ENCODE measurements at places on chromosomes 5 and 9.

GRCh38 chr5:124570285-124571035 lies 176.0 kb downstream of the ZNF608 start:
- no peak for DNase-seq

DNA sequence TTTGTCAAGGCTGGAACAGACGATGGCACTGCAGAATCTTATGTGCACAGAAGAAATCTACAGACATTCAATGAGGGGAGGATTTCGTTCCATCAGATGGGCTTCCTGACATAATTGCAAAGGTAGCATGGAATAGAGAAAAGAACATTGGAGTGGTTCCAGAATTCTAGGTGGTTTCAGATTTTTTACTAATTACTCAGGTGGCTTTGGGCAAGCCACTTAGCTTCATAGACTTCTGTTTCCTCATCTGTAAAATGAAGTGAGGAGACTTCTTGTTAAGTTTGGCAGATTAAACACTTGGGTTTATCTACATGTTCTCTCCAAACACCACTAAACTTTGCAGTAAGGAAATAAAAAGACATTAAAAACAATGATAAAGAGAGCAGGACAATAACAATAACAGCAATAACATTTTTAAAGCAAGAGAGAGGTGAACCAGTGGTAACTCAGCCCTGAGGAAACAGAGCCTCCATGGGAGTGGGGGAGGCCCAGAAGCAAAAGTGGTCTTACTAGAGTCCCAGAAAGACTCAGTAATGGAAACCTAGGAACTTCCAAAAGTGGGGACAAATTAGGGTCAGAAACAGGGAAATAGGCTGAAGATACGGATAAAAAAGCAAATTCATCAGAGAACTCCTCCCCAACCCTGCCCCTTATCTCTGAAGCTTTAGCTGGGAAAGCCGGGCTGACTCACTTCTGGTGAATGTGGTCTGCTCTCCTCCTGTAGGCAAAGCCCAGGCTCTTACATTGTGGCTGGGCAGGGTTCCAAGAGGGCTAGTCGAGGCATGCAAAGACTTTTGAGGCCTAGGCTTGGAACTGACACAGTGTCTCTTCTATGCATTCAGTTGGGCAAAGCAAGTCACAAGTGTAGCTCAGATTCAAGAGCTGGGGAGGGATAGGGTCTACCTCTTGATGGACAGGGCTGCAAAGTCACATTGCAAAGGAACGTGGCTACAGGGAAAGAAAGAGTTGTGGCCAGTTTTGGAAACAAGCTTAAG lies 11.8 kb upstream of the ACTBL2 start:
- DNase-seq = peak; percentile 95

- peak; percentile 83 for DNase-seq
Measured at GRCh38 chr9:87201351-87201751, 254.0 kb upstream of the GAS1 start.

- DNase-seq = no peak
Measured at GRCh38 chr9:36877239-36877638, 156.8 kb downstream of the PAX5 start.

DNA sequence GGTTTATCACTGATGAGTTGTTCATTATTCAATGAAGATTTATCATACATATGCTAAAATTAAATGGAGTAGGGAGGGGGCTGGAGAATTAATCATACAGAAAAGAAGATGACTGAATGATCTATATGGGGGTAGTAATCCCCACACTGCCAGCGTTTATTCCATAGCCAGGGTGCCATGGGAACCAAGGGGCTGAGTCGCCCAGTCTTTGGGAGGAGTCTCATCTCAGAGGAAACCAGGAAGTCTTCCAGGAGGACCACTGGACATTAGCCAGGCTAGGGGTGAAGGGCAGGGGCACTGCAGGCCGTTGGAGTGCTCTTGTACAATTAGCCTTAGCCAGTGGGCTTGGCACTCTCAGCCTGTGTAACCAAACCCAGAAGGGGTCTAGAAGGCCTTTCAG lies 226.5 kb downstream of the ARL15 start:
- DNase-seq = peak; percentile 22

DNA sequence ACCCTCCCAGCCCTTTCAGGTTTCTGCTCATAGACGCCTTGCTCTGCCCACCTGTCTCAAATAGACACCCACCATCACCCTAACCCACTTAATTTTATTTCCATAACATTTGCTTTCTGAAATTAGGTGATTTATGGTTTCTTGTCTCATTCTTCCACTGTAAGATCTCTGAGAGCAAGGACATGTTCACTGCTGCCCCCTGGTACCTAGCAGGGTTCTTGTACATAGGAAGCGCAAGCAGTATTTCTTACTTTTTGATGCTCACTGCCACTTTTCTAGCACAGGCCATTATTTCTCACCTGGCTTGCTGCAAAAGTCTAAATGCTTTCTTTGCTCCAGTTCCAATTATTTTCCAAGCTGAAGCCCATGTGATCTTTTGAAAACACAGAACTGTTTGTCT lies 16.8 kb downstream of the C9orf57 start:
- no peak for DNase-seq

DNA sequence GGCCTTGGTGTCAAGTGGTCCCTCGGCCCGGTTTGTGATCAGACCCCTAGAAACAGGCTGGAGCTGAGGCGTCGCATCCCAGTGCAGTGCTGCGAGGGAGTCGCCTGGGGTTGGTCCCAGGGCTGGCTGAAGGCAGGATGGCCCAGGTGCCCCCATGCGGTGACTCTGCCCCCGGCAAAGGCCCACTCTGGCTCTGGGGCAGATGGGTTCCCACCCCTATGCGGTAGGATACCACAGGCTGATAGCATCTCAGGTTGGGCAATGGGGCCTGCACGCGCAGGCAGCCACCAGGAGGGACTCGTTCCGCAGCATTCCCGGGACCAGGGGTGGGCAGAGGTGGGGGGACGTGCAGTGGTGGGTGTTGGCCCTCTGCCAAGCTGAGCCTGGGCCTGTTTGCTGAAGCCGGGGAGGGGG lies 86.0 kb downstream of the RXRA start:
- DNase-seq = no peak

GRCh38 chr9:134637241-134637640 lies 4.4 kb upstream of the COL5A1 start:
- DNase-seq = no peak

DNA sequence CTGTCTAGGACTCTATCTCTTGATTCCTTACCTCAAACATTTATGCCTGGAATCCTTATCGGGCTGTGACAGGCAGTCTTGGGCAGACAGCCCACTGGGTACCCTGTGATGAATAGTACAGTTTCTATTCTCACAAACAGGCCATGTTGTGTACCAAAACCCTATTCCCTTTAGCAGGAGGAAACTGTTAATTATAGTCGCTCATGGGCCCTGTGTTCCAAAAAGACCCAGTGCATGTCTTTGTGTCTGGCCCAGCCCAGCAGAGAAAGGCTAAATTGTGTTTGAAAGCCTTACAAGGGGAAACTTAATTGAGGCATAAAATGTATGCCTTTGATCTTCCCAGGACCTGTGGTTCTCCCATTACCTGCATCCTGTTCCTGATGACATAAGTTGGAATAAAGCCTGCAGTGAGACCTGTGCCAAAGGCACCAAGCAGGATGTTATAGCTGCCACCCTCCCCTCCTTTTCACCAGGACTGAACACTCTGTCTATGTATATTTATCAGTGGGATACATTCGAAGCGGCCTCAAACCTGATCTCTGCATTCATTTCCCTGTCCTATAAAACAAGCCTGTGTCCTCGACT lies 43.3 kb downstream of the TLR4 start:
- no peak for DNase-seq

GRCh38 chr5:171475596-171475995 lies 56.1 kb downstream of the FGF18 start:
- DNase-seq = peak; percentile 14

- DNase-seq = no peak
Measured at GRCh38 chr9:109064963-109065702, 51.8 kb upstream of the CTNNAL1 start.

GRCh38 chr9:20014168-20014567 lies 225.3 kb upstream of the SLC24A2 start:
- DNase-seq = no peak

GRCh38 chr9:122406070-122406890 lies 35.5 kb downstream of the PTGS1 start:
- no peak for DNase-seq

DNA sequence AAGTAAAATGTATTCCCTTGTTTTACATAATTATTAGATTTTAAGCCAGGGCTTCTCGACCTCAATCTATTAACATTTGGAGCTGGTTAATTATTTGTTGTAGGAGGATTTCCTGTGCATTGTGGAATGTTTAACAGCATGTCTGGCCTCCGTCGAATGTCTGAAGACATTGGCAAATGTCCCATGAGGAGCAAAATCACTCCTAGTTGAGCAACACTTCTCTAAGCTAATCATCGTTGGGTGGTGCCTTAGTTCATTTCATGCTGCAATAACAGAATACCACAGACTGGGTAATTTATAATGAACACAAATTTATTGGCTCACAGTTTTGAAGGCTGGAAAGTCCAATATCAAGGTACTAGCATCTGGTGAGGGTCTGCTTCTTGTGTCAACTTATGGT lies 13.4 kb upstream of the VPS13A start:
- peak; percentile 81 for DNase-seq

DNA sequence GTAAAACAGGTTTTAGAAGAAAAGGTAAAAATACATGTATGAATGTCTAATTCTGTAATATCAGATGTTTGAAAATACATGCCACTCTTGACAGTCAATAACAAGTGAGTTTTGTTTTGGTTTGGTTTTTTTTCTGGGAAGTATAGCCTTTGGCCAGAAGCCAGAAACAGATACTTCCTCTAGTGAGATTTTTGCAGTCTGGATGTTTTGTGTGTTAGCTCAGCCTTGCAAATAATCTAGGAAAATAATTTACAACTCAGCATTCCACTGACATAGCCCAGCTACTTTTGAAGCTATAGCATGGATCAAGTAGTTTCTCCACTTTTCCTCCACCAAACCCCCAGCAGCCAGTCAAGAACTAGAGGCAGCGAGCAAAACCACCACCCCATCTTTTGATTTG lies 56.7 kb downstream of the SLC1A1 start:
- DNase-seq = peak; percentile 39

DNA sequence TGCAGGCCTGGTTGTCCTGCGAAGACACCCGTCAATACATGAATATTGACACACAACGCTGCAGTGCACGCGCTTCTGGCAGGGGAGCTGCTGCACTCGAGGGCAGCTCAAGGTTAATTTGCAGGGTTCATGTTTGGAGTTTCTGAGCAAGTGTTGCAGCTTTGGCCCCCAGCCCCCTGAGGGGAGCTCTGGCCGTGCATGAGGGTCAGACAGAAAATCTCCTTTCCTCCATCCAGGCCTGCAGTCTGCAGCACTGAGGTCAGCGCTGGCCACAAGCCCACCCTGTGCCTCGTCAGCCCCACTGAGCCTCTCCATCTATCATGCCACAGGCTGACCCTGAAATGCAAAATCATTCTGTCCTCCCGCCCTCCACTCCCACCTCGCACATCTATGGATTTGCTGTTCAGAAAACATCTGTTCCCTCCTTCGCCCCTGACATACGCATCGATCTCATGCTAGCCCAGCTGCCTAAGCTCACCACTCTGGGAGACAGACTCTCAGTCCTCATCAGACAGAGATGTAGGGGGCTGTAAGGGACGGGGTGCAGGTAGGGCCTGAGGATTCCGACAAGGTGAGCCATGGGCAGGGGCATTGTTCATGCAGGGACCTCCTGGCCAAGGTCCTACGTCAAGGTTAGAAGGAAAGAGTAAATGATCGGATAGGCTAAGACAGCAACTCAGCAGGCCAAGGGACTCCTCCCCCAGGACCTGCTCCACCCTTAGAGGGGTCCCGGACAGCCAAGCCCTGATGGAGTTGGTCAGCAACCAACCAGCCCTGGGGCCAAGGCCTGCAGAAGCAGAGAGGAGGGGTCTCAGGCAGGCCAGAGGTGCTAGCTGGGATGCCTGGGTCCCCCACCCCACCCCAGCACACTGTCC lies 125.1 kb downstream of the KCNIP1 start:
- no peak for DNase-seq

DNA sequence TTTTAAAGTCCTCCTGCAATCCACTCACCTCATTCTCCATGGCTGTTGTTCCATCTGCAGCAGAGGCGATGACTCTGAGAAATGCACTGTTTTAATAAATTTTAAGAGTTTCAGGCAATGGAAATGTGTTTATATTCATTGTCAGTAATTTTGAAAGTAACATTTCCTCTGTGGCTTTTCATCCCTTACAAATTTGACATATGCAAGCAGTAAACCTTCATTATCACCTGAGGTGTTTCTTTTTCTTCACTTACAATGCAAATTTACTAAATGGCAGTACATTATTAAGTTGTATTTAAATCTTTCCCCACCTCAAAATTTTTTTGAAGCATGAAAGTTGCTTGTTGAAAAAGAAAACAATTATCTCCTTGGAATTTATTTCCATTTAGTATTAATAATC lies 136.9 kb downstream of the DIRAS2 start:
- no peak for DNase-seq

- DNase-seq = no peak
Measured at GRCh38 chr5:132481596-132482211, 8.9 kb downstream of the IRF1 start.

DNA sequence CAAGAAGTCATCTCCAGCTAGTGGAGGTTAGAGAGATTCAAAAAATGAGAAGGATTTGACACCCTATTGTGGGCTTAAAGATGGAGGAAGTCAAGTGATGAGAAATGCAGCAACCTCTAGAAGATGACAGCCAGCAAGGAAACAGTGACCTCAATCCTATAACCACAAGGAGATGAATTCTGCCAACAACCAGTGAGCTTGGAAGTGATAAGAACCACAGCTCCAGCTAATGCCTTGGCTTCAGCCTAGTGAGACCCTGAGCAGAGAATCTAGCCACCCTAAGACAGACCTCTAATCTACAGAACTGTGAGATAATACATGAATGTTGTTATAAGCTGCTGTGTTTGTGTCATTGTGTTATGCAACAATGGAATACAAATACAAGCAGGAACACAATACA lies 262.4 kb downstream of the GRIA1 start:
- peak; percentile 21 for DNase-seq

- peak; percentile 94 for DNase-seq
Measured at GRCh38 chr9:98410185-98410697, 154.8 kb upstream of the TBC1D2 start.

DNA sequence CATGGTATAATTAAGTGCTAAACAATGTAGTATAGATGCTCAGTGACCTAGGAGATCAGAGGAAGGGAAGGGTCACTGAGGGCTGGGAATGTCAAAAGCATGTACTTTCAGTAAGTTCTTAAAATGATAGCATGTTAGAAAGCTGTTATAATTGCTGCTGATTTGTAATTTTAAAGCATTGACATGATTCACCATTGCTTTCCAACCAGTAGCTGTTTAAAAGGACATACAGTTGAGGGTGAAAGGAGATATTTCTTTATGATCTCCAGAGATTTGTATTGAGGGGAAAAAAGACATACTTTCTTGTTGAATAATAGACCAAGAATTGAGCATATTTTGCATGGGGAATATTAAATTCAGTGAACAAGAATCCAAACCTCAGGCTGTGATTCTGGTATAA lies 1.2 kb upstream of the SLC1A3 start:
- peak; percentile 65 for DNase-seq

DNA sequence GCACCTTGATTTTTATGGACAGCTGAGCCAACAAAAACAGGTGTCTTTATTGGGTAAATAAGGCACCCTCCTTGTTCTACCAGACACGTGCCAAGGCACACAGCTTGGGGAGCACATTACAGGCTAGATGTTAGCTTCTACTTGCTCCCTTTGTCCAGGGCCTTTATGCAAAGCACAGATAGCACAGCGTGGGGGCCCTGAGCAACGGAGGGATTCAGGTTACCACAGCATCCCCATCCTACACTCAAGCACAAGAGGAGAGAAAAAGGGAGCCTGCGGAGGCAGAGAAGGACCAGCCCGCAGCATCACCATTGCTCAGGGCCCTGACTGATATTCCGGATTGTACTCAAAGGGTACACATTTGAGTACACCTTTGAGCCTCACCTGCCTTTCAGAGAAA lies 181.7 kb upstream of the KIF2A start:
- no peak for DNase-seq

- DNase-seq = no peak
Measured at GRCh38 chr9:86545090-86545489, 190.9 kb upstream of the TUT7 start.
